Suprapubic skin (tissue), 4 donors: ENCODE measurements at places on chromosomes 2 and 18. TPM values are rescaled to one million over a fixed set of nuclear protein-coding genes. Genes with fewer than 3 reads are reported as not detected.

DNA sequence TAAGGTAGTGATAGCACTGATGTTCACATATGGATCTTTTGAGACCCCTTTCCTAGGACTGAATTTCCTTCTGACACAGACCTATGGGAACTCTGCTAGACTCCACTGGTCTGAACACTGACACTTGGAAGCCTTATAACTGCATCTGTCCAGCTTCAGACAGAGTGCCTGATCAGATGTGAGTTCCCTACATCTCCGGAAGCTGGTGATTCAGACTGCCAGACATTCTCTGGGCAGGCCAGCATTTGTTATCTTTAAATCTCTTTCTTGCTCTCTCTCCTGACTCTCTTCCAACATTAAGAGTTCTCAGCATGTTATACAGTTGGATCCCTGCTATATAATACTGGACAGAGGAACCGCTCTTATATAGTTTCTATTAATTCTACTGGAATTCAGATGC, 408.5 kb downstream of the ZEB2 start:
- H3K4me1 ChIP-seq: no peaks in the 10 kb centered on the region
- H3K4me3 ChIP-seq: no peak overlapping the region
- H3K27me3 ChIP-seq: no peaks in the 10 kb centered on the region
- no peaks in the 10 kb centered on the region for H3K36me3 ChIP-seq
- no peak for DNase-seq
- H3K27ac ChIP-seq: no peak overlapping the region

- no peaks in the 10 kb centered on the region for H3K27me3 ChIP-seq
- H3K27ac ChIP-seq: no peak overlapping the region
- no peaks in the 10 kb centered on the region for H3K36me3 ChIP-seq
- H3K4me3 ChIP-seq: no peak overlapping the region
- peaks cover 10% of the 10 kb centered on the region for H3K4me1 ChIP-seq
Observed at GRCh38 chr2:151973901-151974199, 125.0 kb downstream of the CACNB4 start.

- H3K4me1 ChIP-seq: peaks cover 9% of the 10 kb centered on the region
- no peak overlapping the region for H3K27ac ChIP-seq
- H3K36me3 ChIP-seq: no peaks in the 10 kb centered on the region
- H3K27me3 ChIP-seq: no peaks in the 10 kb centered on the region
- DNase-seq: no peak
Observed at GRCh38 chr18:67261931-67262552, 254.5 kb downstream of the DSEL start.

GRCh38 chr18:73838107-73838506, 309.5 kb downstream of the FBXO15 start:
- DNase-seq: no peak
- peaks cover under 1% of the 10 kb centered on the region for H3K27me3 ChIP-seq
- H3K4me1 ChIP-seq: no peaks in the 10 kb centered on the region
- H3K4me3 ChIP-seq: no peak overlapping the region

GRCh38 chr2:10909996-10910341, 1.8 kb upstream of the KCNF1 start:
- no peak overlapping the region for H3K27ac ChIP-seq
- H3K4me1 ChIP-seq: peaks cover 10% of the 10 kb centered on the region
- no peaks in the 10 kb centered on the region for H3K36me3 ChIP-seq
- no peak overlapping the region for H3K4me3 ChIP-seq
- peaks cover 41% of the 10 kb centered on the region for H3K27me3 ChIP-seq

The MAB21L4 gene
- 69.0 TPM for total RNA-seq

The EMILIN2 gene
- total RNA-seq: 11.3 TPM

The KLHL41 gene
- 1.2 TPM for total RNA-seq

The DCDC2C gene
- total RNA-seq: not detected
